LHCN-M2 (cell line): ENCODE measurements at places on chromosomes 1 and 21. TPM values are rescaled to one million over a fixed set of nuclear protein-coding genes. Genes with fewer than 3 reads are reported as not detected.

DNA sequence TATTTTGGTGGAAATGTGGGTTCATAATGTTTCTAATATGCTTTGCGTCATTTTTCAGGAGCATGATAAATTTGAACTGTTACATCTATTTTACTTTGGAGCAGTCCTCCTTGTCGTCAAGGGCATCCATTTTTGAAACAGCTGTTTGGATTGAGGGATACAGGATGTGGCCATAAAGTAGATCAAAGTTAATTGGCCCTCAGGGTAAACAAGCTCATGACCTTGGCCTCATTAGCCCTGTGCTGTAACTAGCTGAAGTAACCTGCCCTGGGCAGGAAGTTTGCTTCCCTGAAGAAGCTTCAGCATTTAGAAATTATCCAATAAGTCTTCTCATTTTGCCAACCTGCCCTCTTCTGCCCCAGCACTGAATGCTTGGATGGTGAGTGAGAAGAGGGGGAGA, 24.8 kb upstream of the RGL1 start:
- DNase-seq: peak; percentile 32

Gene SERPINC1
- not detected in 2 replicates for total RNA-seq

Gene ADGRL2
- 0.57 and 1.2 TPM in 2 replicates for total RNA-seq

Gene CACNA1S
- 0.17 TPM in 1 of 2 replicates, not detected in the other for total RNA-seq

Gene MCOLN2
- 0.06 and 0.34 TPM in 2 replicates for total RNA-seq

GRCh38 chr1:186775881-186776560, 52.7 kb upstream of the PLA2G4A start:
- DNase-seq: no peak

- DNase-seq: no peak
These were observed 111.4 kb downstream of the NTNG1 start for GRCh38 chr1:107252271-107252670.

DNA sequence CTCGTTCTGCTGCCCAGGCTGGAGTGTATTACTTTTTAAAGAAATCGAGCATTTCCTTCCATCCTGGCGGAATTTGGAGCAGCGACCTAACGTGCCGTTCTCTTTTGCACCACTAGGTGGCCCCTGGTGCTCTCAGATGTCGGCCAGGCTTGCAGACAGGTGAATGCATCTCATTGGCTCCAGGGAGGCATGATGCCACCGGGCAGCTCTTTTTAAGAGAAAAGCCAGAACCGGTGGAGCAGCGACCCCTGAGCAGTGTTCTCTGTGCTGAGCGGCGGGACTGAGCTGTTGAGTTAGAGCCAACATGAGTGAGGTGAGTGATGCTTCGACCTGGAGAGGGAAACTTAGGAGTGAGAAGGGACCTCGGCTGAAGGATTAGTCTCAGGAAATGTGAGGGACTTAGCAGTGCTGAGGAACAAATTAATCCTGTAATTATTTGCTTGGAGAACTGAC, at the start of gene PCP4:
PCP4 (plus strand) TSS at position 241 of the 453 bp plus-strand sequence; CDS start at position 305, 64 bp downstream.
- peak; percentile 1 for DNase-seq

DNA sequence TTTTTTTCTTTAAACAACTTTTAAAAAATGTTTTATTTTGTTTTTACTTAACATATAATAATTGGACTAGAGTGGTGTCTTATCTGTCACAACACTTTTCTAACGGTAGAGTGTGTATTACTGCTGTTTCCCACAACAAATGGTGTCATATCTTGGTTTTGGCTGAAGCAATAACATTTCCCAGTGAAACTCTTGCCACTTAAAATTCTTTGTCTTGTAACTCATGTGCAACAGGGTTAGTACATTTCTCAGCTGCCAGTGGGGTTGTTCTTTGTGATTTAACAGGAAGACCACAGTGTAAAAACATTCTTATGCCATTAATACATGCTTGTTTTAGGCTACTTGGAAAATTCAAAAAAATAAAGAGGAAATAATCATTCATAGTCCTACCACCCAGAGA, 43.5 kb downstream of the ALPL start:
- DNase-seq: peak; percentile 98

- no peak for DNase-seq
These were observed 42.4 kb downstream of the FBXO2 start for GRCh38 chr1:11611638-11612327.

Gene TMEM234
- total RNA-seq: 14.4 and 16.6 TPM in 2 replicates

DNA sequence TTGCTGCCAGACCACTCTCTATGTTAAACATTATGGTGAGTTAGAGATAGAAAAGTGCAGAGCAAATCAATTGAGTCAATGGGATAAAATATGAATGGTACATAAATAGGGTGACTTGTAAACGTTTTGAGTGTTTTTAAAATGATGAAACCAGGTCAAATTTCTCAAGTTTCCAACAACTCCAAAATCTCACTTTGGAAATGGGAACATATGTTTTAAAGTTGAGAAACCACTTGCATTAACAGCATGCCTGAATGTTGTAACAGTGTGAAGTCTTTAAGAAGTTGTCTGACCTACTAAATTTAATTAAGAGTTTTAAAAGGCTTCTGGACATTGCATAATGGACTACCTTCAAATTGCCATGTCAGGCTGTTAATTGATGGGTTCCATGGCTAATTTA, 33.6 kb upstream of the RAVER2 start:
- no peak for DNase-seq

DNA sequence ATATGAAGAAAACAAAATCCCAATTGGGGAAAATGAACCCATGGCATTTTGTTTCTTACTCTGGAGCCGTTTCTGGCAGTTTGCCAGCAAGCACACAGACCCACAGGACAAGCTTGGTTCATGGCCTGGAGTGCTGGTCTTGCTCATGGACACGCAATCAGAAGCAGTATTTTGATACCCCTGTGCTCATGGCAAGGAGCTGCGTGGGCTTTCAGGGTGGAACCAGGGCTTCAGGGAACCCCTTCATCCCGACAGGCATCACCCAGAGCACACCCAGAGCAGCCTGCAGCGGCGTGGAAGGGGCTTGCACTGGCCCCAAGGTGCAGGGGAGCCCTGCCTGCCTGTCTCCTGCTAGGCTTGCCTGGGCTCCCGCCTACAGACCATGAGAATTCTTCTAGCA, 45.4 kb upstream of the PCBP3 start:
- no peak for DNase-seq

Gene HNRNPCL2
- not detected in 2 replicates for total RNA-seq

DNA sequence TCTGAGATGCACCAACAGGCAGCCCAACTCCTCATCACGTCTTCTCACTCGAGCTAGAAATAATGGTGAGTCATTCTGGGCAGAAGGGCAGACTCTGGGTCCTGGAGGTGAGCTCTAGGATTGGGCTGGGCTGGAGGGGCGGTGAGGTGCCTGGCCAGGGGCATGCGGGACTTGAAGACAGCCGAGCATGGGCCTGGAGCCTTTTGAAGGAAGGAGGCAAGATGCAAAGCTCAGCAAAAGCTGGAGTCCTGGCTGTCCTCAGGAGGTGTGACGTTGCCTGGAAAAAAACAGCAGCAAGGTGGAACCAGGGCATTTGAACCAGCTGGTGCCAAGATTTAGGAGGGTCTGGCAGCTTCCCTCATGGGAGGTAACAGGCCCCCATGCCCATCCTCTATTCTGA, 712 bp downstream of the KCNA2 start:
- DNase-seq: no peak

Gene SLC5A9
- total RNA-seq: not detected in 2 replicates

- no peak for DNase-seq
These were observed 37.3 kb downstream of the OLFML2B start for GRCh38 chr1:161986328-161986727.

Gene FMOD
- 3.0 and 3.1 TPM in 2 replicates for total RNA-seq

GRCh38 chr1:165259236-165259635, 97.3 kb downstream of the LMX1A start:
- DNase-seq: no peak

DNA sequence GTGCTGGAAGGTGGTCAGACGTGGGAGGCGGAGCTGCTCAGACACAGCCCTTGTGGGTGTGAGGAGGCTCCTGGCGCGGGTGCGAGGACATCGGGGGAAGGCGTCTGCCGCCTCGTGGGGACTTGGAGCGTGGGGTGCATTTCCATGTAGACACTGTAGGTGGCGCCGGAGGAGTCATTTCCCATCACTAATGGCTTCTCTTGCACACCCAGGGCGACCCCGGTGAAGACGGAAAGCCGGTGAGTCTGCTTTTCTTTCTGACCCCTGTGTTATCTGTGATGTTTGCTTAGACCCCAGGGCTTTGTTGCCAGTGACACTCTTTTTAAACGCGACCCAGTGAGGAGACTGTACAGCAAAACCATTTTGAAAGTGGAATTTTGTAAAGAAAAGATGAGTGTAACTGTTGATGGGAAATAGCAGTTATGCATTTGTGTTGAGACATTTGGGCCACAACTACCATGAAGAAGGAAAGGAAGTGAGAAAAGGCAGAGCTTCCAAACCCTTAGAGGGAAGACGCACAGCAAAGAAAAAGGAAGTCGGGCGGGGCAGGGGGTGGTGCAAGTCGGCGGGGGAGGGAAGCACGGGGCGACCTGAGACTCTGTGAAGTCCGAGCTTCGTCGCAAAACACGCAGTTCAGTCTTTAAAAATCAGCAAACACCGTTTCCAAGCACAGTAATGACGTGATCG, 64.0 kb downstream of the SLC19A1 start:
- peak; percentile 31 for DNase-seq

Gene CEP170
- 91.8 and 105 TPM in 2 replicates for total RNA-seq
